Fibroblast of lung (primary cell): ENCODE measurements at places on chromosomes 3 and 15. TPM values are rescaled to one million over a fixed set of nuclear protein-coding genes. Genes with fewer than 3 reads are reported as not detected.

Gene AGBL1
- not detected in 2 replicates for total RNA-seq

Gene TLR9
- under 0.01 TPM in 1 of 2 replicates, not detected in the other for total RNA-seq

Gene SLC6A1
- total RNA-seq: not detected in 2 replicates

Gene C15orf62
- under 0.01 and 0.17 TPM in 2 replicates for total RNA-seq

Gene IGSF11
- under 0.01 and 0.26 TPM in 2 replicates for total RNA-seq

Gene ADGRG7
- total RNA-seq: not detected in 2 replicates

Gene PDIA5
- total RNA-seq: 19.3 and 27.9 TPM in 2 replicates

Gene RBPMS2
- under 0.01 TPM in 1 of 2 replicates, not detected in the other for total RNA-seq

Gene PROK2
- not detected in 2 replicates for total RNA-seq

Gene CDHR4
- under 0.01 TPM in 1 of 2 replicates, not detected in the other for total RNA-seq
